Putamen (tissue), 1 donor: ENCODE measurements at places on chromosomes 12 and 14.

DNA sequence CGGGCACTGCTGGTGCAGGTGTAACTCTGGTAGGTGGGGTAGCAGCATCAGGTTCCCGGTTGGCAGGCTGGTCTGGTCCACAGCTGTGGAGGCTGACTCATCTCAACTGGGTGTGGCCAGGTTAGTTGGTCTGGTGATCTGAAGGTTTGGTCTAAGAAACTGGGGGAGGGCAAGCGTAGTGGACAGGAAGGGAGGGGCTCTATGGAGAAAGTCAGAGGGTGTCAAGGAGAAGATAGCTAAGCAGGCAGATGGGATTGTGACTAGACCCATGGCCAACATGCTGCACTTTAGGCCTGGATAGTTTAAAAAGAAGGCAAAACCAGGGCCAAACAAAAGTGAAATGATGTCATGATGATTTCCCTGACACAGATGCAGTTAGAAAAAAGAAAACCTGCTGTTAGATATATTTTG, 7.9 kb downstream of the TRIM9 start:
- DNase-seq: no peak

- DNase-seq: no peak
Observed at GRCh38 chr12:120684523-120684932, 2.4 kb upstream of the MLEC start.

GRCh38 chr14:55518391-55518790, 61.6 kb upstream of the KTN1 start:
- no peak for DNase-seq

DNA sequence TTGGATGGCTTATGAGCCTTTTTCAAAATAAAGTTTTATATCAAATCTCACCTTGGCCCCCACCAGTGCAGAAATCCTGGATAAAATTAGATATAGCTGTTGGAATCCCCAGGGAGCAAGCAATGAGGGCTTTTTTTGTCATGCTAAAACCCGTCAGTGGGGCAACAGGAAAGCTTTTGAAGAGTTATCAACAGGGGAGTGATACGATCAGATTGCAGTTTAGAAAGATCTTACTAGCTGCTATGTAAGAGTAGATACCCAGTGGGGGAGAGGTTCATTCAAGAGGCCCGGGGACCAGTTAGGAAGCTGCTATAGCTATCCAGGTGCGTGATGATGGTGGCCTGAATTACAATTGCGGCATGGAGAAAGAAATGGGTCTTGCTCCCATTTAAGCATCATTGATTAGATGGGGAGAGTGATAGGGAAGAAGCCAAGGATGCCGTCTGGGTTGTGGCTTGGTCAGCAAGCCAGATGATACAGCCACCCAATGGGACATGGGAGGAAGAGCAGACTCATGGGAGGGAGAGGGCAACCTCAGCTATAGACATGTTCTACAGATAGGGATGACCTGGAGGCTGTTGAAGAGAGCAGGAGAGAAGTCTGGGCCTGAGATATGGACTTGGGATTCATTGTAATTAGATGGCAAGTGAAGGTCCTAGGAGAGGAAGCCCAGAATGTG, 272.4 kb downstream of the DPF3 start:
- no peak for DNase-seq

DNA sequence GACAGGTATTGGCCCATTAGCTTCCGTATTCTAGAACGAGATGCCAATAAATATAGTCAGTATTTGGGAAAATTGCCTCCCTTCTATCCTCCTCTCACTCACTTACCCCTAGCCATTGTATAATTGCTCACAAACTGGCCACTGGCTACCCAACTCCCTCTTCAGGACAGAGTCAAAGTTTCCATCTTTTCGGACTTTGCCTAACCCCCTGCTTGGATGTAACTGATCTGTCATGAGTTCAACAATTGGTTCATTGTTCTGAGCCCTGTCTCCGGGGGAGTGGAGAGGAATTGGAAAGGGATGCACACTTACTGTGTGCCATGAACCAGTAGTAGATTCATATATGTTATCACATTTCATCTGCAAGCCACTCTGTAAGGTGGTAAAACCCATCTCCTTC, 12.2 kb downstream of the MYRFL start:
- peak; percentile 53 for DNase-seq

GRCh38 chr12:24814379-24815113, 134.4 kb downstream of the BCAT1 start:
- DNase-seq: no peak

DNA sequence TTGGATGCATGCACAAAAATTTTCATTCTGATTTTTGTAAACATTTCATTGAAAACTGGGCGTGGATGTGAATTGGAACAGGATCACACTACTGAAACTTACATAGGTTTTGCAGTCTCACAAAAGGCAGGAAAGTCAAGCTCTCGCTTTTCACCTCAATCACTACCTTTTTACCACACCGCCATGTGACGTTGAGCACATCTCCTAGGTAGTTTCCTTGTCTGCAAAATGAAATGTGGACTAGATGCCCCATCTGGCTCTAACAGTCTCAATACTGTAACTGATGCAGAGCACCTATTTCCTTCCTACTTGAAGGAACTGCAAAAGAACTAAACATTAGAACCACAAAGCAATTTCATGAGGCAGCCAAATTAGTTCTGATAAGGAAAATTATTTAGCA, 4.4 kb upstream of the YY1 start:
- no peak for DNase-seq

GRCh38 chr12:10058387-10058786, 27.9 kb downstream of the CLEC9A start:
- no peak for DNase-seq

DNA sequence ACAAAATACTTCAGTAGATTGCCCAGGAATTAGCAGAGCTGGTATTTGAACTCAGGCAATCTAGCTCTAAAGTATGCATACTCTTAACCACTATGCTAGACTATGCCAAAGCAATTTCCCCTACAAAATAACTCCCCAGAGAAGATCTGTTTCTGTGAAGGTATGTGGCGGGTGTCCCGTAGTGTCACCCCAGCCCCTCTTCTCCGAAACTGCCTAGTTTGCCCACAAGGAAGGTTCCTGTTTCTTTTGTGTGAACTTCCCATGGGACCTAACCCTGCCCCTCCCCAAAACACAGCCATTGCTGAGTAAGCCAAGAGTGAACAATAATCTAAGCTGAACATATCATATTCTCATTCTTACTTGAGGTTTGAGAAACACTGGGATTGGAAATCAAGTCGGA, 15.5 kb upstream of the RAP1B start:
- no peak for DNase-seq

DNA sequence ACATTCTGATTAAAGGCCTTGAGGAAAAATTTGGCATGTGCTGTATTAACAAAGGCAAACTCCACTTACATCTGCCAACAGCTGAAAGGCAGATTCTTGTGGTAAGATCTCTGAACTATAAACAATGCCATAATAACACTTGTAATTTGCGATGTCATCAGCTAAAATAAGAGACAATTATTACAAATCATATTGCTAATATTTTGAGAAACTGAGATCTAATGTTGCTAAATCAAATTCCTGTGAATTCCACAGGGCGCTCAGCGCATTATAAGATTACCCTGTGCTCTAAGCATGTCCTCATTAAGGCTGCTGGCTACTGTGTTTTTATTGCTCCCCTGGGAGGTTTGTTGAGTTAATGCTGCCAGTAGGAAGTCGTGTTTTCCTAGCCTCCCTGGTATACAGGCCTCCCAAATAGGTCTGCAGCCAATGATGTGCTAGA, 244.8 kb downstream of the DACT1 start:
- DNase-seq: no peak

GRCh38 chr14:49363821-49364751, 222.1 kb downstream of the RPS29 start:
- DNase-seq: no peak

DNA sequence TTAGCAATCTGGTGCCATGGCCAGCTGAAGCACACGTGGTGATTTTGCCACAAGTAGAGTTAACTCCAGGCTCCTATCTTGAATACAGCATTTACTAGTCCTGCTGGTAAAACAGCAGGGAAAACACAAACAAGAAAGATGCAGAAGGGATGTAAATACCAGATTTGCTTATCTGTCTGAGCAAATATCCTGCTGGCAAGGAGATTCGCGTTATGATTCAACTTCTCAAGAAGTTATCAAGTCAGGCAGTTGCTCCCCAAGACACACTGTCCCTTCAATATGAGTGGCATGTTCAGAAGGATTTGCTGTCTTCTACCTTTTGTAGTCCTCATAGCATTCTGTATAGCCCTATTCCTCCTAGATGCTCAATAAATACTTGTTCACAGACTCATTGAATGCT, 171.2 kb upstream of the EGLN3 start:
- no peak for DNase-seq

GRCh38 chr14:59374048-59374447, 91.1 kb downstream of the GPR135 start:
- DNase-seq: no peak

DNA sequence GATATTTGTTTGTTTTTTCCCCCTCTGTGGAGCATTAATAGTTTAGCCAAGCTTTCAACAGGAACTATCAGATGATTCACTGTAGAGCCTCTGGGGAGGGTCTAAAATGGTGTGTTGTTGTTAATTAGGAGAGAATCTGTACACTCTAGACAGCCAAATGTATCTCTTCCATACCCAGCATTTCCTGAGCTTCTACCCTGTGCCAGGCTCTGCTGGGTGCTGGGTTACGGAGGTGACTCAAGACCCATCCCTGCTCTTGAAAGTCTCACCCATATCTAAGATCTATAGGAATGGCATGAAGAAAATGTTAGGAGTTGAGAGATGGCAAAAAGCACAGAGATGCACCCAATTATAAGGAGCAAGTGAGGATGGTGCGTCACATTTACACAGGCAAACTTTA, 245.8 kb downstream of the C12orf75 start:
- DNase-seq: no peak

- DNase-seq: no peak
Observed at GRCh38 chr12:4490973-4491372, 45.4 kb upstream of the FGF6 start.

GRCh38 chr12:21483531-21483930, 17.9 kb downstream of the RECQL start:
- no peak for DNase-seq

DNA sequence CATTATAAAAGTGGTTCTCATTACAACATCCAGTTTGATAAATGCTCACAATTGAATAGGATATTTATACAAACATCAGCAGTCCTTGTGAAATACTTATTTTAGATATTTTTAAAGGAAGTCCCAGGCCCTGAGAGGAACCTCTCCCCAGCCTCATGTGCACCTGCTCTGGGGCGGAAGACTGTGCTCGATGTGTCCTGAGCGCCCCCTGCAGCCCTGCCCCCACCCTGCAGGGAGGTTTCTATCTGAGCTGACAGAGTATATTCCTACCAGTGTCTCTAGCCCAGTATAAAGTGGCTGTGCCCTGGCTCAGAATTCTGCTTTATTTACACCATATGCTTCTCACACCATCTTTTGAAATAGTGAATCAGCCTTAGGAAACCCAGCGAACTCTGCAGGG, 1349.1 kb downstream of the TMEM121 start:
- no peak for DNase-seq

- no peak for DNase-seq
Observed at GRCh38 chr14:32039401-32040030, 37.6 kb upstream of the ARHGAP5 start.

- no peak for DNase-seq
Observed at GRCh38 chr14:101405171-101405883, 156.0 kb upstream of the DIO3 start.
